ENCODE measurements at places on chromosomes 1 and 21. TPM values are rescaled to one million over a fixed set of nuclear protein-coding genes. Genes with fewer than 3 reads are reported as not detected.

Gene CELA3B
- total RNA-seq = 1.0 TPM

Gene SPATA46
- total RNA-seq = not detected

Gene S100A1
- 0.69 TPM for total RNA-seq

DNA sequence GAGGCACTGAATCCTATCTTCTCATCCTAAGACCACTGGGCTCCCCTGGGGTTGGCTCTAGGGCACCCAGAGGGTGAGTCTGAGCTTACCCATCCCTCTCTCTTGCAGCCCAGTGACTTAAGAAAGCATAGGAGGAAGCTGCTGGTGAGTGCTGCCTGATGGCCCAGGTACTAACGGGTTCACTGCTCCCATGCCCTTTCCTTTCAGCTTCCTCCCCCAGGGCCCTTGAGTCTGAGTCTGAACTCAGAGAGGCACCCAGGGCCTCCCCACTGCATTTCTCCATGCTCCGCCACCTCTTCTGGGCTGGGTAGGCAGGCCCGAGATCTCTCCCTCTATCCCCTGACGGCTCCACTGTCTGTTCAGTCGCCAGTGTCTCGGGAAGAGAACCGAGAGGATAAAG, 29.7 kb downstream of the PPFIA4 start:
- no peaks in the 10 kb centered on the region for H3K4me1 ChIP-seq
- no peak for DNase-seq
- H3K36me3 ChIP-seq = no peaks in the 10 kb centered on the region
- H3K27me3 ChIP-seq = no peaks in the 10 kb centered on the region
- no peak overlapping the region for H3K27ac ChIP-seq

GRCh38 chr1:928825-929661, 5.3 kb downstream of the SAMD11 start:
- H3K4me1 ChIP-seq = no peaks in the 10 kb centered on the region
- H3K27ac ChIP-seq = no peak overlapping the region
- no peak for DNase-seq
- no peak overlapping the region for H3K4me3 ChIP-seq
- no peaks in the 10 kb centered on the region for H3K36me3 ChIP-seq

- no peaks in the 10 kb centered on the region for H3K27me3 ChIP-seq
- H3K27ac ChIP-seq = no peak overlapping the region
- DNase-seq = no peak
- H3K4me3 ChIP-seq = no peak overlapping the region
- no peaks in the 10 kb centered on the region for H3K36me3 ChIP-seq
- H3K4me1 ChIP-seq = no peaks in the 10 kb centered on the region
Observed at GRCh38 chr1:102262994-102263393, 266.3 kb upstream of the OLFM3 start.

GRCh38 chr1:80050085-80050484, 1043.6 kb upstream of the ADGRL4 start:
- no peak for DNase-seq
- no peaks in the 10 kb centered on the region for H3K27me3 ChIP-seq
- H3K4me1 ChIP-seq = no peaks in the 10 kb centered on the region
- H3K27ac ChIP-seq = no peak overlapping the region
- H3K4me3 ChIP-seq = no peak overlapping the region
- H3K36me3 ChIP-seq = no peaks in the 10 kb centered on the region

DNA sequence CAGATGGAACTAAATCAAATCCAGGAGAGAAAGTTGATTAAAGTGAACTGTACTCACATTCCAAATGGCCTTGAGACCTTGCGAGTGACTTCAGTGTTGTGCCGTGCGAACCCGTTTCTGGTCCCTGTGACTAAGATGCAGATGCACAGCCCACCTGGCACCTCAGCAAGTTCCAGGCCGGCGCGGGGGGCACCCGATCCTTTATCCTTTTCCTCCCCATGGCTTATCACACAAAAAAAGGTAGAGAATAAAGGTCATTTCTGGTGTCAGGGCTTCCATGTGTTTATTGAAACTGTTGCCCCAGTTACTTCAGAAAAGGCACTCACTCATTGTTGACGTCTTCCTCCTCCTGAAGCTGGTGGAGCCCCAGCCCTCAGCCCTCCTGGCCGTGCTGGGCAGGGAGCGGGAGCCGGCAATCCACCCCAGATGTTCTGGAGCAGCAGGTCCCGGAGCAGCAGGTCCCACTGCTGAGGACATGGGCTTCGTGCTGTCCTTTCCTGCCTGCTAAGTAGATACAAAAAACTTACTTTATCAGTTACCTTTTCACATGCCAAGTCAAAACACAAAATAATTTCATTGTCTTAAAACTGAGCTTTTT, 53.0 kb downstream of the PCNT start:
- H3K36me3 ChIP-seq = peaks cover 2% of the 10 kb centered on the region
- H3K27ac ChIP-seq = no peak overlapping the region
- DNase-seq = no peak

DNA sequence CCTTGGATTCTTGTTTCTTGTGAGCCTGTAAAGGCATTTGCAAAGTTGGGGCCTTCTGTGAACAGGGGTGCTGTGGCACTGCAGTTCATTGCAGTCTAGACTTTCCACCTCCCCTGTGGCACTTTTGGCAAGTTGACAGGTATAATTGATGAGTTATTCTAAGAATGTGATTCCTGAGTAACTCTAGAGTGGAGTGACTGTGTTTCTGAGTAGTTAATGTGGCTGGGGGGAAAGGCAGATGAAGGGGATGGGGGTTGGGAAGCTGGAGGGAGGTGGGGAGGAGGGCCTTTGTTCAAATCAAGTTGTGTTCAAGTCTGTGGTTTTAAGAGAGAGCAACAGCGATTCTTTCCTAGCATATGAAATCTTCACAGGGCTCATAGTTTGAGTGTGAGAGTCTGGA, 32.9 kb downstream of the PBX1 start:
- H3K4me1 ChIP-seq = peaks cover 5% of the 10 kb centered on the region
- DNase-seq = no peak

DNA sequence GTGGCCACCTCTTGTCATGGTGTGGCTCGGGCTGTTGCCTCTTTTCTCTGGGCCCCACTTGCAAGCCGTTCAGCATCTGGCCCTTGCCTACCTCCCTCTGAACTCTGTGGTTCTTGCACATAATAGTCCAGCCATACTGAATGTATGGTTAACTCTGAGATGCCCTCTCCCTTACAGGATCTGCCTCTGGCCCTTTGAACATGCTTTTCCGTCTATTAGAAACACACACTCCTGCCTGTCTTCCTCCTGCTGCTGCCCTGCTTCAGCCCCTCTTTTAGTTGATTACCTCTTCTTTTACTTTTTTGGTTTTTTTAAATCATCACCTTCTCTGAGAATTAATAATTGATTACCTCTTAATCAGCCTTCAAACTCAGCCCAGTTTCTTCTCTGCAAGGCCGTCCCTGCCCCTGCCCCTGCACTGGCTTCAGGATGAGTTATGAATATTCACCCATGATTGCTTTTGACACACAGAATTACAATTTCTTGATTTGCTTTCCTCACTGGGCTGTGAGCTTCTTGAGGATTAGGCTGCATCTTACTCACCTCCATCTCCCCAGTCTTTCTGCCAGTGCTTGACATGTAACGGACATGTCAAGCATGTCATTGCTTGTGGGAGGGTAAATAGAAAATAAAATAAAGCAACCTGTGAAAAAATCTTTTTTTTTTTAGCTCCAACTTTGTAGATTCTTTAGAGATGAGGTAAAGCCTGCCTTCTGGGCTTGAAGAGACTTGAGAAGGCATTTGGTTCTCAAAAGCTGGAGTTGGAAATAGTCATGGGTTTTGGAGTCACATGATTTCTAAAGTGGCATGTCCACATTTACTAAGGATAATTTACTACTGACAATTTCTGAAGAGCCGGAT, 158.3 kb downstream of the PLXNA2 start:
- no peaks in the 10 kb centered on the region for H3K27me3 ChIP-seq
- no peak overlapping the region for H3K4me3 ChIP-seq
- H3K27ac ChIP-seq = peak overlapping the region; percentile 80
- H3K4me1 ChIP-seq = no peaks in the 10 kb centered on the region
- no peak for DNase-seq

DNA sequence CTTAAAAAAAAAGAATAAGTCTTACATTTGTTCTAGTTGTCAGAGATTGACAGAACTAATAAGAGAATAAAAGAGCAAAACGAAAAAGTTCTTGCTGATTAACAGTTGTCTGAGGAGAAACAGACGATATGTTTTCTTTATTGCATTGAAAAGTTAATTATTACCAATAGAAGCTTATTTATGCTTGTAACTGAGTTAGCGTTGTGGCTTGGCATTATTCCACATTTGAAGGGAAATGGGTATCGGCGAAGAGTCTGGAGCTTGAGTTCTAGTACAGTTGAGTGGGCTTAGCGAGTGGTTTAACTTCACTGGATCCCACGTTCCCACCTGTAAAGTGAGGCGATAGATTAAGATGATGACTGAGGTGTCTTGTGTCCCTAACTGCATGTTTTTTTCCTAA, 109.0 kb downstream of the SDCCAG8 start:
- H3K36me3 ChIP-seq = no peaks in the 10 kb centered on the region
- H3K4me1 ChIP-seq = no peaks in the 10 kb centered on the region
- H3K27me3 ChIP-seq = no peaks in the 10 kb centered on the region
- no peak for DNase-seq

DNA sequence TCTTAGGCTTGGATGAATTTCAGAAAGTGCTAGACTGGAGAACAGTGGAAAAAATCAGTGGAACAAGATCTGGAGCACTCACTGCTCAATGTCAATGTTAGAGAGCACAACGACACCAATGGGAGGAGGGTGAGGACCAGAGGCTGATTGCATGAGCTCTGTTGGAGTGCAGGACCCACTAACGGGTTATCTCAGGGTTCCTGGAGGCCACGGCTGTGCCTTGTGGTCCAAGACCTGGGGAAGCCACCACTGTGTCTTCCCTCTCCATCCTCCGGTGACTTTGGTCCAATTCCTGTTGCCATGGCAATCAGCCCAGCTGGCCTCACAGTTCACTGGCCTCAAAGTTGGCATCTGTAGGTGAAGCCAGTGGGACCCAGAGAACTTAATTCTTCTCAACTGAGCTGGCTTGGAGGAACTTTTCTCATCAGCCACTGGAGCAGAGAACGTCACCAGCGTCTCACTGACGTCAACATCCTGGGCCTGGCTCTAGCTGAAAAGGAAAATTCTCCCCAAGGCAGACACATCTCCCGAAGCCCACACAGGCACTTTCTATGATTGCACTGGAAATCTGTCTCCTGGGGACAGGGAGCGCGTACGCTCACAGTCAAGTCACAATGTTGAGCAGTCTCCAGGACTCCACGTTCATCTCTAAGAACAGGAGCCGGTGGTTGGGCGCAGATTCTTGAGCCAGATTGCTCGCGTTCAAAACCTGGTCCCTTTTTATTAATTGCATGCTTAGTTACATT, 21.9 kb upstream of the GPR157 start:
- H3K4me3 ChIP-seq = no peak overlapping the region
- H3K27me3 ChIP-seq = no peaks in the 10 kb centered on the region
- no peak for DNase-seq
- no peaks in the 10 kb centered on the region for H3K4me1 ChIP-seq
